ENCODE measurements at places on chromosomes 11 and 22.

DNA sequence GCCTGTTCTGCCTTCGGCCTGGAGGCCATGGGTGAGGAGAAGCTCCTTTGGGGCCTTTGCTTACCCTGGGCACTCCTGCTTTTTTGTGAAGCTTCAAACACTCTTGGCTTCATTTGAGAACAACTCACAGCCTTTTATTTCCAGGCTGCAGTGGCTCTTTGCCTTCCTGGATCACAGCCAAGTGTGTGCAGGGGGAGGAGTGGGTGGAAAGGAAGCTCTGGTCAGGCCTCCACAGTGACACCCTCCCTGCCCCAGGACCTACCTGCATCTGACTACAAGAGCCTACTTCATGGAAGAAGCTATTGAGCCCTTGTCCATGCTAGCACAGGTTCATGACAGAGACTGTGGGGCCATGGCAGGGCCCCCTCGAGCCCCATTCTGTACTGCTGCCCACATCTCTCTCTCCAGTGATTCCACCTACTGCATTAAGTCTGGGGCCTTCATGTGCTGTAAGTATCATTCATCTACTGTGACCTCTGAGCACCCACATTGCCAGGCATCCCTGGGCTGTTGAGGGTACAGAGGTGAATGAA, 52.3 kb downstream of the GAB4 start:
- no peak for DNase-seq

DNA sequence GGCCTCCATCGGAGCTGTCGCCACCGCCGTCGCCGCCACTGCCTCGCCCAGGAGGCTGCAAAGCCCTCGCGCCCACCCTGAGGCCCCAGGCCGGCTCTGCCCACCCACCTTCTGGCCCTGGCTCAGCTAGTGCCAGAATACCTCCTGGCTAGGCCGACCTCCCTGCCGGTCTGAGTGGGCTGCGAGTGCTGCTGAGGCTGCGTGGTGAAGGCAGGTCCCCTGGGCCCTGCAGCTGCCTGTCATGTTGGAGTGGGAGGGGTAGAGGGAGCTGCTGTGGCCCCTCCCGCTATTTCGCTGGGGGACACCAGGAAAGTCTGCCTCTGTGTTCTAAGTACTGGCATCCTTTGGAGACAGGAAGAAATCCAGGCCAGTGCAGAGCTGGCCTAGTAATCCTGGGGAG, 34.2 kb downstream of the LRRC10B start:
- DNase-seq: no peak

DNA sequence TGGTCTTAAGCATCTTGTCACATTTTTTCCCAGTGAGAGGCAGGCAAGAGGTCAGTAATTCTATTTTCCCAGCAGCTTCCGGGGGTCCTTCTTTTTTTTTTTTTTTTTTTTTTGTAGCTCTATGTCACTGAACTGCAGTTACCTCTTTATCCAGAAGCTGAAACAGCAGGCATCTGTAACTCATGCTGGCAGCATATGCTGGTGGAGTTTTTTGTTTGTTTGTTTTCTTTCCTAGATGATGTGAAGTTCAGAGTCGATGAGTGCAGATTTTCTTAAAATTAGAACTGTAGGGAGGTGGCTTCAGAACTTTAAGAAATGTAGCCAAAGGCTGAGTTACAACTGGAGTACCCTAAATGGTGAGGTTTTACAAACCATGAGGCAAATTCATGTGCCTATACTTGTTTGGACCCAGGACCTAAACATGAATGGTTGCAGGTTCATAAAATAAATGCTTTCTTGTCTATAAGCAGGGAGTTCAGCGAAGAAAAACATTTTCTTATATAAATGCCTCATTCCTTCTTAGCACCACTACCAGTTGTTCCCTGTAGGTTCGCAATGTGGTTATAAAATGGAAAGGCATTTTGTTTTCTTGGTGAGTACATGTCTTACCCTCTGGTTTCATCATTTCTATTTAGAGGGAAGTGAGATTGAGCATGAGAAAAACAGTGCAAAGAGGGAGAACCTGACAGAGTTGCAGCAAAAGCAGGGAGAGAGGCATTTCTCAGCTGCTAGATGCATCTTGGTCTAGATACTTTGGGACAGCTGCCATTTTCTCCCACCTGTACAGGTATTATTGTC, 84.0 kb downstream of the TRIM44 start:
- DNase-seq: no peak

DNA sequence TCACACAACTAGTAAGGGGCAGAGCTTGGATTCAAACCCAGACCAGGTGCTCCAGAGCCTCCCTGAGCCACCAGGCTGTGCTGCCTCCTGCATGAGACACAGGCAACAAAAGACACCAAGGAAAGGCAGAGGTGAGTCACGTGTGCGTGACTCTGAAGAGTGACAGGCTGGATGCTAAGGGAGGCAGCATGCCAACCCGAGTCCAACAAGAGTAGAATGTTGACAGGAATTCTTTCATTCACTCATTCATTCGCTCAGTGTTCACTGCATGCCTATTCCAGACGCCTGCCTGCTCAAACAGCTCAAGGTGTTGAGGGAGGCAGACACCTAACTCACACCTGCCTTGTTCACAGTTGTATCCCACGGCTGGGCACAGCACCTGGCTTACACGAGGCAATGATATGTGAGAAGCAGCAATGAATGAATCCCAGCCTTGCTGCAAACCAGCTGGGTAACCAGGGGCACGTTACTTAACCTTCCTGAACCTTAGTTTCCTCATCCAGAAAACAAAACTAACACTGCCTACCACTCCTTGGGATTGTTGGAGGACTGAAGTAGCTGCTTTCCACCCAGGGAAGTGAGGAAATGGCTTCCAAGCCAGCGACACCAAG, 73.8 kb upstream of the ARFGAP3 start:
- DNase-seq: no peak

DNA sequence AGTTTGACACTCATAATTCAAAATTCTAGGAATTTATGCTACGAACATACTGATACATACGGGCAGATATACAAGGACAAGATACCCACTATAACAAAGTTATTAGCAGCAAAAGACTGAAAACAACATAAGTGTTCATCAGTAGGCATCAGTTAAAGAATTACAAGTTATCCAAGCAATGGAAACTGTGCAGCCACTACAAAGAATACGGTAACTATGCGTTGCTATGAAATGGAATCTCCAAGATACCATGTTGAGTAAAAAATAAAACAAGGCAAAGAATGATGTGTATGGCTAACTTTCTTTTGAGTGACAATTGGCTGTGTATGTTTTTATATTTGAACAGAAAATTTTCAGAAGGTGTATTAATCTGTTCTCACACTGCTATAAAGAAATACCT, 151.7 kb downstream of the ADAMTS15 start:
- DNase-seq: no peak

DNA sequence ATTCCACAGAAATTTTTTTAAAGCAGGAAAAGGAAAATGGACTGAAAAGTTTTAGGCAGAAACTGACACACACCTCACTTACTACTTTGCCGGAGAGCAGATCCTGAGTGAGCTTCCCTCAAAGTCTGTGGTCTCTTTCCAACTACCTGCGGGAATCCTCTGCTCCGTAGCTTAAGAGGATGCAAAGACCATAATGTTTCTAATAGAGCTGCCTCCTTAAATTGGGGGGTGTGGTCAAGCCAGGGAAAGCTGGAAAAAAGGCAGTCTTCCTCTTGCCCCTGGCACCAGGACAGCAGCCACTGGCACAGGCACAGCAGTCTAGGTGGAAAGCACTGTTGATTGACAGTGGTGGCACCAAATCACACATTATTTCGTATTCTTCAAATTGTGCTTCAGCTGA, at the start of gene ETS1:
TSS of gene ETS1 (minus strand) at position 144 of the 400 bp plus-strand sequence. CDS start 14,428 bp downstream, outside the sequence.
- DNase-seq: no peak

DNA sequence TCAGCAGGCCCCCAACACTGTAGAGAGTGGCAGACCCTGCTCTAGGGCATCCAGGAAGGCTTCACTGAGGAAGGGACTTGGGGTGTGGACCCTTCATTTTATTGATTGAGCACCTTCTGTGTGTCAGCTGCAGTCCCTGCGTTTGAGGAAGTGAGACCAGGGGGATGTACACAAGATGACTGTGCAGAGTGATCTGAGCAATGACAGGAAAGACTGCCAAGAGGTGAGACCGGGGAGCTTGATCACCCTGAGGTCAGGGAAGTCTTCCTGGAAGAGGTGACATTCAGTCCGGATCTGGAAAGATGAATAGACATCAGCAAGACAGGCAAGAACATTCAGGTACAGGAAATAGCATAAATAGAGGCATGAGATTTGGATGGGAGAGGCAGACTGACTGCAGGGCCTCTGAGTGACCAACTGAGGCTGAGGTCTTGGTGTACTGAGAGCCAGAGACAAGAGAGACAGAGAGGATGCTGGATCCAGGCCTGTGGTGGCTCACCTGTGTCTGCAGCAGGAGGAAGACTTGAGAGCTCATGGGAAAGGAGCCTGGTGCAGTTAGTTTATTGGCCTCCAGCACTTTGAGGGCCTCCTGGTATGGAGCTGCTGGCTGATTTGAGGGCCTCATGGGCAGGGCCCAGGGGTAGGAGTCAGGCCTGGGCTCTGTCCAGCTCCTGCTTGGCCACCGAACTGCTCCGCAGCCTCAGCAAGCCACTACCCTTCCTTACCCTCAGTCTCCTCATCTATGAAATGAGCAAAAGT, 5.2 kb downstream of the DGAT2 start:
- no peak for DNase-seq

DNA sequence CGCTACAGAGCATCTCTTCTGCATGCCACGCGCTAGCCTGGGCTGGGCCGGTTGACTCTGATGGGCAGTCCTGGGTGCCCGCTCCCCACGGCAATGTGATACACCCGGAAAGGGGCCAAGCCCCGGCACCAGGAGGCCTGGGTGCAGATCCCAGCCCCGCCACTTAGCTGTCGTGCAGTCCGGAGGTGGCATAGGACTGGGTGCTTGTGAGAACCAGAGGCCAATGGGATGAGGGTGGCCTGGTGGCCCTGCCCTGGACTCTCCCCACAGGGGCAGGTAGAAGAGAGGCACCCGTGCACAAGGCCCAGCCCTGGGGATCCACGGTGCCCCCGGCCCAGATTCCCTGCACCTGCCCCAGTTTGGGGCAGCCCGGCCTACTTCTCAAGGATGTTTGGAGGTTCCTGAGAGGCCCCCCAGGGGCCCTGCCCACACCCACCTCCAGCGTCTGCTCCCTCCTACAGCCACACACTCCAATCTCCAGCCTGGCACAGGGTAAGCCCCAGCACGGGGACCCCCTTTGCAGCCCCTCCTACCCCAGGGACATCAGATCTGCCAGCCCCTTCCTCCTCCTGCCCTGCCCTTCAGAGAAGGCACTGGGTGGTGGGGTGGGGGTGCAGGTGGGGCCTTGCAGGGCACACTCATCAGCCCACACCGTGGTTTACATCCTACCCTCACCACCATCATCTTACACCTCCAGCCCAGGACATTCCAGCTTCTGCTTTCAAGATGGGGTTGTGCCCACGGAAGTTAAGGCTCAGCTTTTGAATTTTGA, 66.9 kb downstream of the CYTH4 start:
- no peak for DNase-seq

- no peak for DNase-seq
Observed at GRCh38 chr11:96169250-96169649, 173.7 kb downstream of the MAML2 start.

DNA sequence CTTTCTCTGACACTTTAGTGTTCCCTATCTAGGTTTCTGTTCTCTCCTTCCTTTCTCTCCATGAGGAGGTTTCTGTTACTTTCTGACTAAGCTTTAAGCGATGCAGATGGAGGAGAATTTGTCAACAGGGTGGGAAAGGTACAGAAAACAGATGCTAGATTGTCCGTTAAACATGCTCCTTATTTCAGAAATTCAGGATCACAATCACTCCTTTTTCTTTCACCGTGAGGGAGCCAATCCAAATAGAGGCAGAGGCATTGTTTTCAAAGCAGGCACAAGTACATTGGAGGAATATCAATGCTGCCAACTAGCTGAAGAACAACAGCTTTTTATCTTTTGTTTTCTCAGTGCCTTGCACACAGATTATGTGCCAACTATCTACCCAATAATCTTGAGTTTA, 215.7 kb upstream of the FOLH1 start:
- no peak for DNase-seq

- DNase-seq: no peak
Observed at GRCh38 chr22:32079130-32080089, 36.3 kb downstream of the SLC5A1 start.

DNA sequence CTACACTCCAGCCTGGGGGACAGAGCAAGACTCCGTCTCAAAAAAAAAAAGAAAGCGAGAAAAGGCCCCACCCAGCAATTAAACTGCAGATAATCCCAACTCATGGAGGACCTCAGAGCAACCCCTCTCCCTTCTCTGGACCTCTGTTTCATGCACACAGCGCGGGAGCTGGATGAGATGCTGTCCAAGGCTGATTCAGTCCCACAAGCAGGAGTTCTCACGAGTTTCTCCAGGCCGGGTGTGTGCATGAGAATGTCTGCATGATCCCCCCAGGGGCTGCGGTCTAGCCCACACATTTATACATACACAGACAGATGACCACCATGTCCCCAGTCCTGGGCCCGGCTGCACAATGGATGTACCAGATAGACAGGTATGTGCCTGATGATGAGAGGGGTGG, 19.4 kb downstream of the ELFN2 start:
- no peak for DNase-seq

- DNase-seq: no peak
Observed at GRCh38 chr11:126646701-126647557, 291.4 kb downstream of the ST3GAL4 start.

DNA sequence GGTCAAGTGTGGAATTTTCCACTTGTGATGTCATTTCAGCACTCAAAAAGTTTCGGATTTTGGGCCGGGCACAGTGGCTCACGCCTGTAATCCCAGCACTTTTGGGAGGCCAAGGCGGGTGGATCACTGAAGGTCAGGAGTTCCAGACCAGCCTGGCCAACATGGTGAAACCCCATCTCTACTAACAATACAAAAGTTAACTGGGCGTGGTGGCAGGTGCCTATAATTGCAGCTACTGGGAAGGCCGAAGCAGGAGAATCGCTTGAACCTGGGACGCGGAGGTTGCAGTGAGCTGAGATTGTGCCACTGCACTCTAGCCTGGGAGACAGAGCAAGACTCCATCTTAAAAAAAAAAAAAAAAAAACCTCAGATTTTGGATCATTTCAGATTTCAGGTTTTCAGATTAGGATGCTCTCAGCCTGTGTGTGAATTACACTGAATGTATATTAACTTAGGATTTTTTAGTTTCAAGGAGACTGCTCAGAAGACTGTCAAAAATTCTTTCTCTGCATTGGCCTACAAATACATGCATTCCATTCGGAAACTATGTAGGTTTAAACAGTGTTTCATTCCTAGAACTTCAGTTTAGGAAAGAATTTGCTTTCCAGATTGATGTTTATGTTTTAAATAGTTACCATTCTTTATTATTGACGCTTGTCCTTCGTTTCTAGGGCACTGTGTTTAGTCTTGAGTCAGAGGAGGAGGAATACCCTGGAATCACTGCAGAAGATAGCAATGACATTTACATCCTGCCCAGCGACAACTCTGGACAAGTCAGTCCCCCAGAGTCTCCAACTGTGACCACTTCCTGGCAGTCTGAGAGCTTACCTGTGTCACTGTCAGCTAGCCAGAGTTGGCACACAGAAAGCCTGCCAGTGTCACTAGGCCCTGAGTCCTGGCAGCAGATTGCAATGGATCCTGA, 48.0 kb downstream of the BID start:
- DNase-seq: no peak

DNA sequence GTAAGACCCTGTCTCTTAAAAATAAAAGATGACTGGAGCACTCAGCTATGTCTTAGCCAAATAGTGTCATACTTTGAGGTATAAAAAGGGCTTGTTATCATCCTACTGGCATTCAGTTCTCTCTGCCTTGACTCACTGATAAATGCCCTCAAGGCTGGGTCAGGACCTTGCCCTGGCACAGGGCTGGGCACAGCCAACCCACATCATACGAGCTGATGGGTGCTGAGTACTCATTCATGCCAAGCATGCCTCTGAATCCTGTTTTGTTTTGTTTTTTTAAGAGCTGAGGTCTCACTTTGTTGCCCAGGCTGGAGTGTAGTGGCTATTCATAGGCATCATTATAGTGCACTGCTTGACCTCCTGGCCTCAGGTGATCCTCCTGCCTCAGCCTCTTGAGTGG, 1.9 kb downstream of the SMTNL1 start:
- no peak for DNase-seq

All from stimulated activated CD4-positive, alpha-beta T cell treated with anti-CD3 and anti-CD28 coated beads, Interleukin-2, amount 100 ng/mL, for 48 hours (primary cell).